Smooth muscle cell of bladder (primary cell): ENCODE measurements at places on chromosomes 5 and 9. TPM values are rescaled to one million over a fixed set of nuclear protein-coding genes. Genes with fewer than 3 reads are reported as not detected.

Gene ATP10B
- 0.14 TPM in 1 of 2 replicates, not detected in the other for total RNA-seq

Gene PFN3
- not detected in 2 replicates for total RNA-seq

Gene WDR38
- total RNA-seq, result not detected in 2 replicates

Gene RNF208
- total RNA-seq, result under 0.01 and 0.18 TPM in 2 replicates

Gene MATR3
- total RNA-seq, result 193 and 203 TPM in 2 replicates

Gene NR2F1
- 49.5 and 55.8 TPM in 2 replicates for total RNA-seq

Gene MARVELD2
- total RNA-seq, result 0.09 and 0.14 TPM in 2 replicates

Gene ADAMTS19
- 36.3 and 87.6 TPM in 2 replicates for total RNA-seq

Gene GPX3
- 20.1 and 35.2 TPM in 2 replicates for total RNA-seq

Gene CNTFR
- total RNA-seq, result under 0.01 TPM in 1 of 2 replicates, not detected in the other

Gene PGM5
- total RNA-seq, result 4.5 and 14.9 TPM in 2 replicates

Gene DUSP1
- total RNA-seq, result 24.2 and 32.7 TPM in 2 replicates

Gene PCDHGA12
- total RNA-seq, result 9.1 and 11.7 TPM in 2 replicates

Gene REEP2
- 16.2 and 17.5 TPM in 2 replicates for total RNA-seq
